A172 (cell line): ENCODE measurements at places on chromosomes 3 and 15. TPM values are rescaled to one million over a fixed set of nuclear protein-coding genes. Genes with fewer than 3 reads are reported as not detected.

- no peak for DNase-seq
Observed at GRCh38 chr15:32029409-32029861, 880 bp upstream of the CHRNA7 start.

- DNase-seq: no peak
Observed at GRCh38 chr3:8727605-8728512, 5.7 kb upstream of the CAV3 start.

DNA sequence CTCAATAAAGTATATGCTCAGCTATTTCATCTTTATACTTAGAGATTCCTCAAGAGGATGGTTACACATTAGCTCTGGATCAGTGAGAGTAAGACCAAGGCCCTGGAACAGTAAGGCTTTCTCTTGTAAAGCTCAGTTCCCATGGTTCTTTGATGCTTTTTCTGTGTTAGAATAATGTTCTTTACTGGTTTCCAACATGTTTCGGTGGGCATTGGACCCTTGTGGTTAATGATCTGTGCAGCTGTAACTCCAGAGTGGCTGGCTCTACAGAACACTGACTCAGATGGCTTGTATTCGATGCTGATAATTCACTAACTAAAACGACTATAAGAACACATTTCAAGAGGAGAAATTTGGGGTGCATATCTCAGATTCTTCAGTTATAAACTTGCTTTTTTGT is 114.7 kb downstream of the AKAP13 start:
- no peak for DNase-seq

Gene MKRN2OS
- total RNA-seq: not detected in 2 replicates

- DNase-seq: no peak
Observed at GRCh38 chr3:119657887-119658702, 2.3 kb downstream of the POPDC2 start.

DNA sequence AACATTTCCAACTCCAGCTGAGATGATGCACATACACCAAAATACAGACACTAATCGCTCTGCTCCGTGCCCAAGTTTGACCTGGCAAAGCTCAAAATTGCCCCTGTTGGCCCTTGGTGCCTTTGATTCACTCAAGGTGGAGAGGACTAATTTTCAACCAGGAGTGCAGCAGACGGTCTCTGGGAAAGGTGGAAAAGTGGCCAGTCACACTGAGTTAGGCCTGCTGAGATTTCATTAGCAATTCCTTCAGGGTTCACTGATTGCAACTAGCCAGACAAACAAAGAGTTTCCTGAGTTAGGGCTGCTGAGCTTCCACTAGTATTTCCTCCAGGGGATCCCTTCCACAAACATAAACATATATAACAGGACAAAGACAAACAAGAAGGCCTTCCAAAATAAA is 28.7 kb upstream of the LHFPL4 start:
- DNase-seq: no peak

Gene MED12L
- total RNA-seq: 0.12 TPM in 2 replicates

DNA sequence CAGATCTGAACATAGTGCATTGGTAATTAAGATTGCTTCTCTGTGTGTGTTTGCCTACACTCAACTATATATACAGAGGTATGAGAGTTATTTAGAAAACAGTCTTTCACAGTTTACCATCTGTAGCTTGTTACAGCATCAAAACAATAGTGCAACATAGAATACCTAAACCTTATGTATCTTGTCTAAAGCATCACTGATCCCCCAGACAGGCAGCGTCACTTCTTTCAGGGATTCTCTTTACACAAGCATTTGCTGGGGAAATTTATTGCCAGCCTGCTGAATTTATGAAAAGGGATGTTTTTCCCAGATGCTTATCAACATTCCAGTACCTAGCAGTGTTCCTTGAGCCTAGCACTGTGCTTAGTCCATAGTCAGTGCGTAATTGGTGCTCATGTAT is 195.8 kb upstream of the COL8A1 start:
- DNase-seq: no peak

DNA sequence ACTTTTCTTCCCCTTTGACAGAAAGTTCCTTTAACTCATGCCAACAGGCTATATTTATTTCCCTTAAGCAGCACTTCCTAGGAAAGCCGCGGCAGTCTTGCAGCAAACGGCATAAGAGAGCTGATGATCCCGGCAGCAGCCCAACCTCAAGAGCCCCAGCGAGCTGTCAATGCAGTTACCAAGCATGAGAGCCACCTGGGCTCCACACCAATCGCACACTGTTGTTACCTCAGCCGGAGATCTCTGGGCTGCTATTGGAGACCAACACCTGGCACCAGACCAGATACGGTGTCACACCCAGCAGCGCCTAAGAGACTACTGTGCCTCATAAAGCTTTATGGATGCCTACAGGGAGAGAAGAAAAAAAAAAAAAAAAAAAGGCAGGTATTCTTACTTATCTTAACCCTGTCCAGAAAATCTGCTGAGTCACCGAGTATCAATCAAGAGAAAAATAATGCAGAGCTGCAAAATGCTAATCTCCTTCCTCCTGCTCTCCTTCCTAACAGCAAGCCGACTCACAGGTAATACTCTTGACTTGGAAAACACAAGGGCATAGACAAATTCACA is 11.7 kb downstream of the ABCC5 start:
- DNase-seq: peak; percentile 87

DNA sequence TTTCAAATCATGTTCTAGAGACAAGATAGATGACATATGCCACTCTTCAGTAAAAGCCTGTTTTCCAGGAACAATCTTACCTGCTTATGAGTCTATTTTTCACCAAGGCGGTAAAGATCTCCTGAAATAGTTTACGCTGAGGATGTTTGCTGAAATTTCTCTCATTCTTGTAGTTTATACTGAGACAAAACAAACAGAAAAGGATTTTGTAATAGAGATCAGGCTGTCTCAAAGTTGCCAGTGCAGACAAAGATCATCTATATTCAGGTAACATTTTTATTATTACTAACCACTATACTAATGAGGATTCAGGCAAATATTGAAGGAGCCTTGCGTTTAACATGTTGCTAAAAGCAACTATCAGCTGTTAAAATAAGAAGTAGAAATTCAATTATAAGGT is 25.0 kb downstream of the NEK10 start:
- no peak for DNase-seq

Gene PIGB
- 15.1 and 18.2 TPM in 2 replicates for total RNA-seq

Gene AP3B2
- 0.09 and 0.29 TPM in 2 replicates for total RNA-seq

DNA sequence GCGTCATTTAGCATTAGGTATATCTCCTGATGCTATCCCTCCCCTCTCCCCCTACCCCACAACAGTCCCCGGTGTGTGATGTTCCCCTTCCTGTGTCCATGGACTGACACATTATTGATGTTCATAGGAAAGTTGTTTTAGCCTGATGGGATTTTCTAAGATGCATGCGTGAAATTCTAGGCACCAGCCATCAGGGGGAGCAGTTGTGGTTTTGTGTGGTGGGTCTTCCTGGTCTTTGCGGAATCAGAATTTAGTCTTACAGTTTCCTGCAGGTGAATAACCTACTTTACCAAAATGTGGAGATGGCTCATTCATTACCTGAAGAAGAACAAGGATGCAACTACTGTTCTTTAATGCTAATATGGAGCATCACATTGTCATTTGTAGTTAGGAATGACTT is 455.0 kb upstream of the THBS1 start:
- no peak for DNase-seq

Gene LXN
- total RNA-seq: not detected in 2 replicates

DNA sequence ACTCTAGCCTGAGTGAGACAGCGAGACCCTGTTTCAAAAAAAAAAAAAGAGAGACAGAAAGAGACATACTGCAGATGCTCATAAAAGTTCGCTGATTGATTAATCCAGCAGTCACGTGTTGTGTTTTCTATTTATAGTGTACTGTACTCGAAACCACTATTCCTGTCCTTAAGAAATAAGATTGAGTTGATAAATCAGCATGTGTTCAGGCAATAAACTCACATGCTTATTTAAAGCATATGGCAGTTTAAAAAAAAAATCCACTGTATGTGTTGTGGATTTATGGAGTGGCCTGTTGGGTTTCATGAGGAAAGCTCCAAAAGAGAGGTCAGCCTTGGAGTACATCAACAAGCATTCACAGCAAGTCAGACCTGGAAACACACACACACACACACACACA is 17.7 kb downstream of the RPL22L1 start:
- no peak for DNase-seq

Gene SAXO2
- total RNA-seq: 1.1 and 2.5 TPM in 2 replicates

Gene TLR9
- not detected in 2 replicates for total RNA-seq

GRCh38 chr3:64490180-64490724 is 197.5 kb downstream of the ADAMTS9 start:
- DNase-seq: no peak

- DNase-seq: peak; percentile 32
Observed at GRCh38 chr3:100737334-100737733, 28.0 kb downstream of the TFG start.

DNA sequence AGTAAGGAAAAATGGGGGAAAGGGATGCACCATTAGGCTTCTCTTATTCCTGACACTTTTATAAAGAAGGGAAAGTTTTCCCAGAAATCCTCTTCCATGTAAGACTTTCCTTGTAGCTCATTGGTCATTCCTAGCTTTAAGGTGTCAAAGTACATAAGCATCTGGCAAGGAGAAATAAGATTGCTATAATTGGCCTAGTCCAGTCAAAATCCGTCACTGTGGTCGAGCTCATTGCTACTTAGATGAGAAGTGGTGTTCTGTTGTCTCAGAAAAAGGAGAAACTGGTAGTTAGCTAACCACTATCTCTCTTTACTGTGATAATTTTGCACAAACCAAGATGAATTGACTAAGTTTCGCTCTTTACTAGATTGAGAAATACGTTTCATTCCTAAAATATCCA is 370.1 kb downstream of the CNTN4 start:
- DNase-seq: no peak

GRCh38 chr3:20041197-20041780 is 1.0 kb downstream of the KAT2B start:
- DNase-seq: peak; percentile 74

GRCh38 chr3:1513662-1514061 is 420.8 kb downstream of the CNTN6 start:
- DNase-seq: no peak

Gene PLCH1
- total RNA-seq: 0.50 and 0.78 TPM in 2 replicates

GRCh38 chr15:38002883-38003477 is 68.5 kb downstream of the TMCO5A start:
- DNase-seq: peak; percentile 53

GRCh38 chr3:123414973-123415775 is 33.7 kb downstream of the ADCY5 start:
- no peak for DNase-seq

DNA sequence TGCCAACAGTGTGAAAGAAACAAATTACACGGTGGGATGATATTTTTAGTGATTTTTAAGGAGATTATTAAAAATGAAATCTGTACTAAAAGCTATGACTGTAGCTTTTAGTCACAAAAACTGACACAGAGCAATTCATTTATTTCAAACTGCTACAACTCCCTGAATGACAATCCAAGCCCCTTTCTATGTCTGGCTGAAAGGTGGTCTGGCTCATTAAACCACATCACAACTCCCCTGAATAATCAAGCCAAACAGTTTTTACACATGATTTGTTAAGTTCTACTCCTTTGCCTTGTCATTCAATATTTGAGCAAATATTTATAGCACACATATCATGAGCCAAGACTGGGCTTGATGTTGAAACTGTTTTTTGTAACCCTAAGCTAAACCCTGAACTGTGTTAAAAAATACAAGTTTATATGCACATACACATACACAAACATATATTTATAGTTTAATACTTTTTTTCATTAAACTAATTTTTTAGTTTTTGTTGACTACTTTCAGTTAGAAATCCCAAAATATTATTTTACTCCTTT is 125.5 kb downstream of the RBMS3 start:
- no peak for DNase-seq

- DNase-seq: peak; percentile 36
Observed at GRCh38 chr3:38738630-38739395, 77.2 kb downstream of the SCN10A start.

Gene ASB14
- total RNA-seq: not detected in 2 replicates

DNA sequence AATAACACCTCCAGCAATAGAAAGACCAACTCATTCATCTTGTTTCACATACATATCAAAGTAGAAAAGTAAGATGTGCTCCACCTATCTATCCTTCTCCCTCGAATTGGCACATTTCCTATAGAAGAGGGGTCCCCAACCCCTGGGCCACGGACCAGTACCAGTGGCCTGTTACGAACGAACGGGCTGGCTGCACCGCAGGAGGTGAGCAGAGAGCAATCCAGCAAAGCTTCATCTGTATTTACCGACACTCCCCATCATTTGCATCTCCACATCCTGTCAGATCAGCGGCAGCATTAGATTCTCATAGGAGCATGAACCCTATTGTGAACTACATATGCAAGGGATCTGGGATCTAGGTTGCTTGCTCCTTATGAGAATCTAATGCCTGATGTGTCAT is 95.0 kb upstream of the CGNL1 start:
- DNase-seq: no peak

- DNase-seq: no peak
Observed at GRCh38 chr3:88312256-88312655, 162.5 kb downstream of the C3orf38 start.

Gene CGNL1
- total RNA-seq: 3.4 and 4.7 TPM in 2 replicates

GRCh38 chr3:110375751-110376518 is 695.7 kb upstream of the NECTIN3 start:
- DNase-seq: no peak

Gene TARS3
- 3.0 and 3.2 TPM in 2 replicates for total RNA-seq

DNA sequence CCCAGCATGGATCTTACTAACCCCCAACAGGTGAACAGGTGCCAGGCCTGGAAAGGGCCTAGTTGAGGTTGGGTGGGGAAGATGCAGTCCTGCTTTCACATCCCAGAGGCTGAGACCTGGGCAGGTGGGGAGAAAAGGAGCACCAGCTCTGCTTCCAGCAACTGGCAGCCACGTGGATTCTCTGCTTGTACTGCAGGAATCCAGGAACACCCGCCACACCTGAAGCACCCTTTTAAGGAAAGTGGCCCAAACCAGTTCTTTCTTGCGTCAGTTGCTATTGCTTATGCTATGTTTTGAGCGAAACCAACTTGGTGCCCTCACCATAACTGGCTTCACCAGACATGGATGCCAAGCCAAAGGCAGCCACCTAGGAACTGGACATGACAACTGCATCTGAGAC is 28.1 kb upstream of the NEO1 start:
- no peak for DNase-seq
